Inflammatory macrophage (primary cell): ENCODE measurements at places on chromosomes 1 and 21.

DNA sequence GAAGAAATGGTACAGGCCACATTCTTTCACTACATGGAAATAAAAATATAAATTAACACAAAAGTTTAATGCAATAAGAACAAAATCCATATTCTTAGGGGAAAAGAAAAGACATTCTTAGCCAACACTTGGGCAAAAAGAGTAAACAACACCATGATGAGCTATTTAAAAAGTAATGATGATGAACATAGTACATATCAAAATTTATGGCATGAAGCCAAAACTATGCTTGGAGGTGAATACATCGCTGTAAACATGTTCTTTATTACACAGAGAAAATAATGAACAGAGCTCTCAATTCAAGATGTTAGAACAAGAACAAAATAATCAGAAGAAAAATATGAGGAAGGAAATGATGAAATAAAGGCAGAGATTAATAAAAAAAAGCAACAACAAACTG, 158.2 kb downstream of the ZSCAN20 start:
- DNase-seq, result no peak

GRCh38 chr21:36976882-36977651, 10.6 kb upstream of the HLCS start:
- peak; percentile 19 for DNase-seq

DNA sequence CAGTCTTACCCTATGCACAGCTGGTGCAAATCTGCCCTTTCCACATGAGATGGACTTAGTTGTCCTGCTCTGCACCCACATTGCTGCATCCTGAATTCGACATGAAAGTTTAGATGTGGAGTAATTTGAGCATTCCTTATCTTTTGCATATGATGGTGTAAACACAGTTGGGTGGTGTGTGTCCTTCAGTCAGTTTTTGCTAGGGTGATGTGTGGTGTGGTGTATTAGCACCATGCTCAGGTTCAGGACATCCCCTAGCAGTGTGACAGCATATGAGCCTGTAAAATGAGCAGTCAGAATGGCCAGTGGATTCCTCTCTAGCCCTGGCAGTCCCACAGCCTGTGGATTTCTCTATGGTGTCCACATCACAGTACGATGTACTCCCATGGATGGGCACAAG, 42.6 kb upstream of the CD101 start:
- no peak for DNase-seq

GRCh38 chr1:192810253-192810880, 1.5 kb downstream of the RGS2 start:
- DNase-seq, result peak; percentile 87

- no peak for DNase-seq
Observed at GRCh38 chr1:113918243-113918642, 10.9 kb upstream of the HIPK1 start.

GRCh38 chr1:10774615-10775310, 21.7 kb downstream of the CASZ1 start:
- no peak for DNase-seq

DNA sequence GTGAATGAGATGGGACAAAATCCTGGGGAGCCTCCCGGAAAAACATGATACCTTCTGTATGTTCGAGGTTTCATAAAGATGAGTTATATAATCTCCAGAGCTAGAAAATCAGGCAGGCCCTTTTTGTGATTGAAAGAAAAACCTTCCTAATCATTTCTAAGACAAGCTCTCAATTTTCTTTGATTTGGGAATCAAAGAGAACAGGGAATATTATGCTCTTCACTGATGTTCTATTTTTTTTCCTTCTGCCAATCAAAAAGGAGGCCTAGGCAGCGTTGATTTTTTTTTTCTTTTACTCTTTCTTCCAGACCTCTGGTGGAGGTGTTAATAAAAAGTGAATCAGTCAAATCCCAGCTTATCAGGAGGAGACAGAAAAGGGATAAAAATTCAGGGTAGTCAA, 34.5 kb downstream of the DIRAS3 start:
- no peak for DNase-seq

GRCh38 chr1:168343566-168343965, 62.9 kb downstream of the TBX19 start:
- DNase-seq, result no peak

DNA sequence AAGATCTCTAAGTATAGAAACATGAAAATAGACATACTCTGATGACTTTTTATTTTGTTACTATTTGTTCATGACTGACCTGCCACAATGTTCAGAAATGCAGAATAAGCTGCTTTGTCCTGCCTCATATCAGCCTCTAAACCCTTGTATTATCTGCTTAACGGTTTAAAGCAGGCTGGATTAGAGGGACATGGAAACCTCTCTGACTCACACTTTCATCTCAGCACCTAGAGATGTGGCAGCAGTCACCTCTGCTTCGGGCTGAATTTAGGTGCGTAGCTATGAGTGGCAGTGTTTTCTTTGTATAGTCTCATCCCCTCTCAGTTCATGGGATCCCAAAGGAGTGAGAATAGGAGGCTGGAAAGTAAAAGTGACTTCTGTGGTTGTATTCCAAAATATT, 255.4 kb downstream of the RGS7 start:
- DNase-seq, result no peak

- DNase-seq, result peak; percentile 41
Observed at GRCh38 chr1:116375887-116376728, 3.1 kb downstream of the ATP1A1 start.

DNA sequence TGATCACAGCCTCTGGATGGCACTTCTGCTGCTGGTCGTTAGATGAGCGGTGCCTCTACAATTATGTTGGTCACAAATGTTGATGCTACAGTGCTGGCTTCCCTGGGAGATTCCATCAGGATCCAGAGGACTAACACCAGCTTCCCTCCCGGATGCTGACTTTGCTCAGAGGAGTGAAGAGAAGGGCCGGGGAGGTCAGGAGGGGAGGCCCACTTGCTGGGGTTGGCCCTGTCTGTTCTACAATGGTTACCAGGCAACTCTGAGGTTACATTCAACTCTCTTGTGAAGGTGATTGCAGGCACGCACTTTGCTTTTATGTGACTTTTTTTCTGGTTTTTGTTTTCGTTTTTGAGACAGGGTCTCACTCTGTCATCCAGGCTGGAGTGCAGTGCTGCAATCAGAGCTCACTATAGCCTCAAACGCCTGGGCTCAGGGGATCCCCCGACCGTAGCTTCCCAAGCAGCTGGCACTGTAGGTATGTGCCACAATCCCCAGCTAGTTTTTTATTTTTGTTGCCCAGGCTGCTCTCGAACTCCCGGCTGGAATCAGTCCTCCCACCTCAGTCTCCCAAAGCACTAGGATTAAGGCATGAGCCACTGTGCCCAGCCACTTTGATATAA, 112.5 kb downstream of the ADSS2 start:
- DNase-seq, result no peak

GRCh38 chr21:26881504-26882228, 36.5 kb upstream of the ADAMTS1 start:
- peak; percentile 11 for DNase-seq

DNA sequence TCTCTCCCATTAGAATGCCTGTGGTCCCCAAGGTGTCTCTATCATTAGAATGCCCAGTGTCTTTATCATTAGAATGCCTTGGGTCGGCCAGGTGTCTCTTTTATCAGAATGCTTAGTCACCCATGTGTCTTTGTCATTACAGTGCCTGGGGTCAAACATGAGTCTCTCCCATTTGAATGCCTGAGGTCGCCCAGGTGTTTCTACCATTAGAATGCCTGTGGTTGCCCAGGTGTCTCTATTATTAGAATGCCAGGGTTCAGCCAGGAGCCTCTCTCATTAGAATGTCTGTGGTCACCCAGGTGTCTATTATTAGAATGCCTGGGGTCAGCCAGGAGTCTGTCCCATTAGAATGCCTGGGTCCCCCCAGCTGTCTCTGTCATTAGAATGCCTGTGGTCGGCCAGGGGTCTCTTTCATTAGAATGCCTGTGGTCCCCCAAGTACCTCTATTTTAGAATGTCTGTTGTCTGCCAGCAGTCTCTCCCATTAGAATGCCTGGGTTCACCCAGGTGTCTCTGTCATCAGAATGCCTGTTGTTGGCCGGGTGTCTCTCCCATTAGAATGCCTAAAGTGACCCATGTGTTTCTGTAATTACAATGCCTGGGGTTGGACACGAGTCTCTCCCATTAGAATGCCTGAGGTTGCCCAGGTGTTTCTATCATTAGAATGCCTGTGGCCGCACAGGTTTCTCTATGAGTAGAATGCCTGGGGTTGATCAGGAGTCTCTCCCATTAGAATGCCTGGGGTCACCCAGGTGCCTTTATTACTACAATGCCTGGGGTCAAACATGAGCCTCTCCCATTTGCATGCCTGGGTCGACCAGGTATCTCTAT, 57.1 kb downstream of the RNF187 start:
- DNase-seq, result no peak

DNA sequence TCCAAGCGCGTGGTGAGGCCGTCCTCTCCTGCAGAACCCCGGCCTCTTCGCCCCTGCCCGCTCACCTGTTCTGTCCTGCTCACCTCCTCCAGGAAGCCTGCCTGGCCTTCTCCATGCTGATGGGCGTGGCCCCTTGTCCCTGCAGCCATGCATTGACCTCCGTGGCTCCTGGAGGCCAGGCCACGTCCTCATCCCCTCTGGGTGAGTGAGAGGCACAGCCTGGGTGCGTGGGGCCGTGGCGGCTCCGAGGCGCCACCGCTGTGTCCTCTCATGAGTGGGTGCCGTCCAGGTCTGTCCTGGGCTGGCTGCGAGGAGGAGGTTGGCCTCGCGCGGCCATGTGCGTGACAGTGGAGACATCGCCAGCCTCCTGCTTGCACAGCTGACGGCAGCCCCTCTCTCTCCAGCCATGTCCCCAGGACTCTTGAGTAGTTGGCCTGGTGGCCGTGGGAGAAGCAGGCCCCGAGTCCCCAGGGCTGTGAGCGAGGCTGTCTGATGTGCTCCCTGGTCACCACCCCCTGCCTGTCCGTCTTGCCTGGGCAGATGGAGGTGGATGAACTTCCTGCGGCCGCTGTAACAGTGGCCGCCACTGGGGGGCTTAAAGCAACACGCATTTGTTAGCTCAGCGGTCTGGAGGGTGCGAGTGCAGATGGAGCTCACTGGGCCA, 58.1 kb downstream of the PRKCZ start:
- no peak for DNase-seq

- peak; percentile 84 for DNase-seq
Observed at GRCh38 chr1:58919959-58920321, 136.1 kb upstream of the JUN start.

DNA sequence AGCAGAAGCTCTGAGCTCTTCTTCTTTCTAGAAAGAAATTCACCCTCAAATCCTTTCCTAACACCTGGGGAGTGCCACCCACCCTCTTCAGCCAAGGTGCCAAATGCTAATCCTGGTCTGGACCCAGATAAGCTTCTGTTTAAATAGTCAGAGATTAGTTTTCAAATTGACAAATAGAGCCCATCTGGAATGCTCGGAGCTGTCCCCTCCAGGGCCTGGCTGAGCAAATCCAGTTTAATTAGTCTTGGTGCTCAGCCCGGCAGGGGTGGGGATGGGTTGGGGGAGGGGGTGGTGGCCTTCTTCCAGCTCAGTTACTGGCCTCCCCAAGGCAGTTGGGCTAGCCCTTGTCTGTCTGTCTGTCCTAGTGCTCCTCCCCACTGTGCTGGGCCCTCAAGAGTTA, 269.5 kb downstream of the GRIK3 start:
- no peak for DNase-seq

- no peak for DNase-seq
Observed at GRCh38 chr1:240242601-240243144, 151.0 kb downstream of the FMN2 start.

DNA sequence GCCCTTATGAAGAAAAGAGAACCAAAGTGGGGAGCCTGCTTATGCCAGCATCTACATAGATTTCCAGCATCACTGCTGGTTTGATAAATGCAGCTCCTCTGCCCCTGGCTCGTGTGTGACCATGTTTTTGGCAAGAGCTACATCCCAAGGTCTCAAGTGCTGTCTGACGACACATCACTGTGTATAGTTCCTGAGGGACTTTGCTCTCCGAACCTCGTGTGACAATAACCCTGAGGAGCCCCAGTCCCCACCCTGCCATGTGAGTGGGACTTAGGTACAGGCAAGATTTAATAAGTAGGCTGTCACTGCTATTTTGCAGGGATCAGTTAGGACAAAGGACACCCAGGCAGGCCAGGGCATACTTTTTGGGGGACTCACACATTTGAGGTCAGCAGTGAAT, 28.8 kb upstream of the RERE start:
- no peak for DNase-seq
